Gastroesophageal sphincter (tissue), 4 donors: ENCODE measurements at places on chromosomes 13 and 19. TPM values are rescaled to one million over a fixed set of nuclear protein-coding genes. Genes with fewer than 3 reads are reported as not detected.

DNA sequence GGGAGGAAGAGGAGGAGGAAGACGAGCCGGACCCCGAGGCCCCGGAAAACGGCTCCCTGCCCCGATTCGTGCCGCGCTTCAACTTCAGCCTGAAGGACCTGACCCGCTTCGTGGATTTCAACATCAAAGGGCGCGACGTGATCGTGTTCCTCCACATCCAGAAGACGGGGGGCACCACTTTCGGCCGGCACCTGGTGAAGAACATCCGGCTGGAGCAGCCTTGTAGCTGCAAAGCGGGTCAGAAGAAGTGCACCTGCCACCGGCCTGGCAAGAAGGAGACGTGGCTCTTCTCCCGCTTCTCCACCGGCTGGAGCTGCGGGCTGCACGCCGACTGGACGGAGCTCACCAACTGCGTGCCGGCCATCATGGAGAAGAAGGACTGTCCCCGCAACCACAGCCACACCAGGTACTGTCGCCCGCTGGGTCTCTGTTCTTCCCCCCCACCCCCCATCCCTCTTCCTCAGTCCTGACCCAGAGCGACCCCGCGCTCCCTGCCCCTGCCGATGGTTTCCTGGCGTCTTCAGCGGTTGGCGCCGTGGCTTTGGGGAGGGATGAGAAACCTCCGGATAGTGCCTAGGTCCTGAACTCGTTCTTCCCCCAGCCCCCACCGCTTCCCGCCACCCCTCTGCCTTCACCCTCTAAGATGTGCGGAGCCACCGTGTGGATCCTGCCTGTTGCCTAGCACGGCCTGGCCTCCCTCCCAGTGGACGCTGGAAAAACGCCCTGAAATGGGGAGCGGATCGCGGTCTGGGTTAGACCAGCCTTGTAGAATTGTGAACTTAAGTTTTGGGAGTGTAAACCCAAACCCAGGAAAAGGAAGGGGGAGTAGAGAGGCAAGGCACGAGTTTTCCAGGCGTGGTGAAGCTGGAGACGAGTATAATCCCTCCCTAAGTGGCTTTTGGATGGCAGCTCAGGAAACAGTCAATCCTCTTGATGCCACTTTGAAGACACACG, 1.5 kb downstream of the HS6ST3 start:
- ATAC-seq = peak; percentile 31

Gene B3GLCT
- 6.2 TPM for total RNA-seq

DNA sequence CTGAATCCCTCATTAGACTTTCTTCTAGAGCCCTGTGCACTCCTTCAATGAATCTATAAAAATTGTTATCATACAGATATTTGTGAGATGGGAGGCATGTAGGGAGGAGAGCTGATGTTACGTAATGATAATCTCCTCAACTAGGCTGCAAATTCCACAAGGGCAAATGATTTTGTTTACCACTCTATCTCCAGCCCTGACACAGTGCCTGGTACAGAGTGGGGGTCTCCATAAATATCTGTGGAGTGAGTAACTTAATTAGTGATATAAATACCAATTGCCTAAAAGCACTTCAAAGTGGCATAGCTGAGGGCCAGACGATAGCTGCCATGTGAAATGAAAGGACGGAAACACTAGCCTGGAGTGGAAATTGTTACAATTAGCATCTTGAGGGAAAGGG, 54.2 kb downstream of the SERTM1 start:
- no peak for ATAC-seq

DNA sequence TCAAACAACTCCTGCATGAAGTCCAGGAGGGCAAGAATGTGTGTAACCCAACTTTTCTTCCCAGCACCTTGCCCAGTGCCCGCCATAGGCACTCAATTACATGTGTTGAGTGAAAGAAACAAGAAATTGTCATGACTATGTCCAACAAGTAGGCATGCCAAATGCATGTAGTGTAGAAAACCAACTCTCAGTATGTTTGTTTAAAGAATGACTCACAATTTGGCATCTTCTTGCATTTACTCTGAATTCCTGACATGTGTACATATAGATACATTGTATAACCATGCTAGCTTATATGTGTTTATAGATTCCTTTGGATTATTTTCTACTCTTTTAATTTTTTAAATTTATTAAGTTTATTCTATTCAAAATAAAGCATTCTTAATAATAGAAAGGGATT, 305.0 kb downstream of the EFNB2 start:
- ATAC-seq = no peak

DNA sequence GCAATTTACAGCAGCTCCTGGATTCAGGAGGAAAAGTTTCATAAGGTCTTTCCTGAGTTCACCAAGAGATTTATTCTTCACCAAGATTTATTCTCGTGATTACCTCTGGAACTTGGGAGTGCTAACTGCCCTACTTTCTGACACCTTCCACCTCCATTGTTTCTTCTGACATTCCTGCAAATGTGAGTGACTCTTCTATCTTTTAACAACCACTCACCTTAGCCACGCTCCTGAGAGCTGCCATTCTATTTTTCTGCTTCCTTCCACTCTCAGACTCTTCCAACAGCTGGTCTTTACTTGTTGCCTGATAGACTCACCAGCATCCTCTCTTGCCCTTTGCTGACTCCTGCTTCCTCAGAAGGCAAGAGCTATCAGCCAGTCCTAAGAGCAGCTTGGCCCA, 11.5 kb upstream of the CBY2 start:
- ATAC-seq = no peak

GRCh38 chr19:2394054-2394441, 33.3 kb downstream of the TIMM13 start:
- no peak for ATAC-seq

- ATAC-seq = peak; percentile 97
Observed at GRCh38 chr13:23579072-23579895, 9.1 kb downstream of the TNFRSF19 start.

DNA sequence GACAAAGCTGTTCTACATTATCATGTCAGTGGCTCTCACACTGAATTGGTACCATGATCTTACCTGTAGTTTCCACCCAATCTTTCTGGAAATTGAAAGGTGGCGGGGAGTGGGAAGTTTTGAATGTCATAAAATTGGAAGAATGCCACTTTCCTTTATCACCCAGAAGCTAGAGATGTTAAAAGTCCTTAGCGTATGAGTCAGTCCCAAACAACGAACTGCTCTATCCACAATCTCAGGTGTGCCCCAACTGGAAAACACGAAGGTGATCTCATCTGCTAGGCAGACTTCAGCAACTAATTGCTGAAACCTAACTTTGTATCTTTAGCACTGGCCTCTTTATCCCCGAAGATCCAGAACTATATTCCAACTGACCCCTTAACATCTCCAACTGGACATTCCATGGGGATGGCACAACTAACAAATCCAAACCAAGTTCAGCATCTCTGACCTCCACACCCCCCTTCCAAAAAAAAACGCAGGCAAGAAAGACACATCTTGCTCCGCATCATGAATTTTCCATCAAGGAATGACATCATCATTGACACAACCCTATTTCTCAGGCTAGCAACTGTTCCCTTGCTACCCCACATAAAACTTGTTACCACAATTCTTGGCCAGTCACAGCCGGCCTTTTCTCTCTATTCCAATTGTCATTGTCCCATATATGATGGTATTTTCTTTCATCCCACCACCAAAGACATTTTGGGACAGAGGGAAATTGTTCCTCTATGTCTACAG, 175.4 kb downstream of the KLF12 start:
- no peak for ATAC-seq

Gene C19orf85
- total RNA-seq = not detected

DNA sequence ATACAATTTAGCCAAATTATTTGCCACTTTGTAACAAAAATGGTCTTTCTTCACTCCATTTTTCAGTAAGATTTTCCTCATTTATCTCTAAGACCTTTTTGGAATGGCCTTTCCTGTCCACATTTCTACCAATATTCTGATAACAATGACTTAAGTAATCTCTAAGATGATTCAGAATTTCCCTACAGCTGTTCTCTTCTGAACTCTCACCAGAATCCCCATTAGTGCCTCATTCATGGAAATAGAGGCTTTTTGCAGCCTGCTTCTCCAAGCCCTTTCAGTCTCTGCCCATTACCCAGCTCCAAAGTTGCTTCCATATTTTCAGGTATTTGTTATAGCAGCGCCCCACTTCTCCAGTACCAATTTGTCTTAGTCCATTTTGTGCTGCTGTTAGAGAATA, 867.0 kb downstream of the GPC5 start:
- peak; percentile 22 for ATAC-seq

GRCh38 chr19:11450570-11451326, 15.3 kb downstream of the PRKCSH start:
- ATAC-seq = no peak

- ATAC-seq = no peak
Observed at GRCh38 chr13:74026753-74027152, 107.5 kb downstream of the KLF12 start.

- no peak for ATAC-seq
Observed at GRCh38 chr13:50140153-50140552, 124.9 kb downstream of the KCNRG start.

Gene MISP3
- 5.6 TPM for total RNA-seq

DNA sequence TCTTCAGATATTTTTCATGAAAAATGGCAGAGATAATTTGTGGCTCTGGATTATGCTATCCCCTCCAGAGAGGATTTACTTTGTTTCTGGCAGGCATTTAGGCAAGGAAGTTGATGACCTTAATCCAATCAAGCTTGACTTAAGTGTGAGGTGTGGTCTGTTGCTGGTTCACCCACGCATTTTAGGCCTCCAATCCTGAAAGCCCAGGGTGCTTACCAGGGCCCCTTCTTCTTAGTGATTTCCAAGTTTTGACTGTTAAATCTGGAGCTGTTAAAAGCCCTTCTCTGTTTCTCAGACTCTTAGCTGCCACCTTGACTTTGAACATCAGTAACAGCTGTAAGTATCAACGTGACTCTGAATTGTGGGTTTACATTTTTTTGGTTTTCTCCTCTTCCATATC, 161.8 kb downstream of the DNAJC15 start:
- no peak for ATAC-seq

Gene SYNE4
- 0.47 TPM for total RNA-seq

DNA sequence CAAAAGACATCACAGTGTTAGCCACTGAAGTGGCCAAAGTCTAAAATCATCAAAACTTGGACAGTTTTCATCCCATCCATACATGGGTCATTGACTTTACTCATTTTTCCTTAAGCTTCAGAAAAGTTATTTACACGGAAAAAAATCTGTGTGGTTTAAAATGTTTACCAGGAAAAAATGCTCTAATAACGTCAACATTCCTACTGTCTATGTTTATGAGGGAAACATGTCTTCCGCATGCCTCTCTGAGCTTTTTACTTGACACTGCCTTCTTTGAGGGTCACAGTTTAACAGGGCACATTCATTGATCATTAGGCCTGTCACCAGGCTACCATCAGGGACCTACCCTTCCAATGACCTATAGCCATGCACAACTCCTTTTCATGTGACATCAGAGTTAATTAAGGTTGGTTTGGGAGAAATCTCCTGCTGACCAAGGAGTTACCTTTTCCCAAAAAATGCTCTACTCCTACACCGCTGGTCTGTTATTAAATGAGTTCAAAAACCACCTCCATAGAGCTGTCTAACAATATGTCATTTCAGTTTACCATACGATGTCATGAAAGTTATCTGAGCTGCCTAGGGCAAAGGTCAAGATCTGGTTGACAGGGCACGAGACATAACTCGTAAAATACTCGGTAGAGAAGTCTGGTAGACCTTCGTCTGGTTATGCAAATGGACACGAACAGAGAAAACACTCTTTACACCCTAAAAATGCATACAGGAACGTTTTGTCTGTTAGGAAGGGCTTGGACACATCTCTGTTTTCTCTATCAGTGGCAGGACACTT, 17.8 kb downstream of the FLT1 start:
- no peak for ATAC-seq

GRCh38 chr13:110528371-110528770, 33.2 kb downstream of the RAB20 start:
- no peak for ATAC-seq

GRCh38 chr19:33191501-33191900, 2.6 kb upstream of the LRP3 start:
- ATAC-seq = no peak

Gene PAK4
- 16.3 TPM for total RNA-seq

DNA sequence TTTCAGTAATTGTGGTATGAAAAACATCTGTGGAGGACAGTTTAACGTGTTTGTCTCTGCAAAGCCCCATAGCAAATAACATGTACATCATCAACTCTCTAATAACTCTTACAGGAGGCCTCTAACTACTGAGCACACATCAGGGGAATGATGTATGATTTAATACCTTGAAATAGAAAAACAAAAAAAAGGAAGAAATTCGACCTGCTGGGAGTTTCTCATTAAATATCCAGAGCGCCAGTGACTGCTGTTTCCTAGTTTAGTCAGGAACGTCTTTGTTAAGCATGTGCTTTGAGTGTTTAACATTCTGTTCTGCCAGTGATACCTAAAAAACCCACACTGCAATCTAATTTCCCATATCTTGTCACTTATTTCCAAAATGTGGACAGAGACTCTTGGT, 235.4 kb downstream of the PCDH20 start:
- peak; percentile 72 for ATAC-seq

Gene CFAP97D2
- not detected for total RNA-seq

GRCh38 chr13:110923777-110924638, 9.1 kb upstream of the ANKRD10 start:
- no peak for ATAC-seq

DNA sequence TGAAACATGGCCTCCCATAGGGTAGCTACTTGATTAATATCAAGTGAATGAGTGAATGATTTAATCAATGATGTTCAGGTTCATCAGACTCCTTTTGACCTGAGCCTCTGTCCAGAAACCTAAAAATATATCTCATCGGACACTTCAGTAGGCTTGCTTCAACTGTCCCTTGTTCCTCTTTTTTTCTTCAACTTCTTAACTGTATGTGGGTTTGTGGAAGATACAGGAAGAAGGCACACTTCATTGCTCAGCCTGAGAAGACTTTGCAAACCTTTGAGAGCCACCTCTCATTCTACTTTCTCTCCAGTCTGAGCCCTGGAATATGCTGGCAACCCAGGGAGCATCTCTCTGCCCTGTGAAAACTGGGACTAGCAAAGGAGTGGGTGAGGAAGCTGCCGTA, 557.0 kb downstream of the FGF9 start:
- ATAC-seq = no peak
